ENCODE measurements at places on chromosomes 1 and 21.

- no peak for DNase-seq
Observed at GRCh38 chr1:203931953-203932352, 70.6 kb downstream of the SNRPE start.

- DNase-seq: no peak
Observed at GRCh38 chr1:116127848-116128540, 16.8 kb downstream of the MAB21L3 start.

DNA sequence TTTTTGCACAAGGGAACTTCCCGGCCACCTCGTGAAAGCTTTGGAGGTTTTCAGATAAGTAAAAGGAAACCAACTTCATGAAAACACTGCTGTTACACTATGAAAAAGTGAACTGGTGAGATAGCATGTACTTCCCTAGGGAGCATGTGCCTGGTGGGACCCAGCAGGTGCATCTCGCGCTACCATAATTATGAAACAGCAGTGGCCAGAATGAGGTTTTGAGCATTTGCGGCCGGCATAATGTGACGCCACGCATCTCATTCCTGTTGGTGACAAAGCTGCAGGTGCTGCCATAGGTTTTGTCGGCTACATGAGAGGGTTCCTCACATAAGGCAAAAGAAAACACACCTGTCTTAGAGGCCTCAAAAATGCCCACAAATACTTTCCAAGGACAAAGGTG is 1.7 kb downstream of the KRTAP10-3 start:
- no peak for DNase-seq

- DNase-seq: no peak
Observed at GRCh38 chr1:116179419-116179818, 68.2 kb downstream of the MAB21L3 start.

- no peak for DNase-seq
Observed at GRCh38 chr1:111281411-111281810, 9.2 kb upstream of the CHIA start.

GRCh38 chr1:19208710-19209438 is 1.2 kb downstream of the UBR4 start:
- DNase-seq: no peak

GRCh38 chr1:228407106-228408040 is 738 bp upstream of the TRIM11 start:
- no peak for DNase-seq

GRCh38 chr1:75132242-75132811 is 1.9 kb upstream of the LHX8 start:
- no peak for DNase-seq

DNA sequence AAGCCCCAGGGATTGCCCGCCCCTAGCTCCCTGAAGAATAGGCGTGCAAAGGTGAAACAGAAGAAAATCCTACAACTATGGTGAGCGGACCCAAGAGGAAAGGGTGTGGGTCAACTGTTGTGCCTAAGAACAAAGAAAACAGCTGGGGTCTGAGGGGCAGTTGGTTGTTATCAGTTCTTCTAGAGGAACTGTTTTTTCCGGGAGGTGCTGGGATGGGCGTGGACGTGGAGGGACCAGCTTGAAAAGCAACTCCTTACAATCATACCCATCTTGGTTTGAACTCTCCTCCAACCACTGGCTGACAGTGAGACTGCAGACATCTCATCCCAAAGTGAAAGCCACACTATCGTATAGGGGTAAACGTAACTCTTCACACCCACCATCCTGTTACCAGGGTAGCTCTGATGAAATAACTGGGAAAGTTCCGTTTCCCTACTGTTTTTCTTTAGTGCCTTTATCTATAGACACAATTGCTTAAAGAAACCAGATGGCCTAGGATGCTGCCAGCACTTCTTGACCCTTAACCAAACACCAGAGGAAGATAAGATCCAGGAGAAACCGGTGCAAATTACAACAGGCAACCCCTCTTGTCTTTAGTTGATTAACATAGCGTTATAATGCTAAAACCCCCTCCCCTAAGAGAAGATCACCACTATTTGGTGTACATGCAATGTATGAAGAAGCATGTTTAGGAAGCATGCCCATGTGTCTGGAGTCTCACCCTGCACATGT is 25.6 kb upstream of the FAM89A start:
- DNase-seq: no peak

- no peak for DNase-seq
Observed at GRCh38 chr21:35559128-35559828, 501.0 kb downstream of the SETD4 start.

DNA sequence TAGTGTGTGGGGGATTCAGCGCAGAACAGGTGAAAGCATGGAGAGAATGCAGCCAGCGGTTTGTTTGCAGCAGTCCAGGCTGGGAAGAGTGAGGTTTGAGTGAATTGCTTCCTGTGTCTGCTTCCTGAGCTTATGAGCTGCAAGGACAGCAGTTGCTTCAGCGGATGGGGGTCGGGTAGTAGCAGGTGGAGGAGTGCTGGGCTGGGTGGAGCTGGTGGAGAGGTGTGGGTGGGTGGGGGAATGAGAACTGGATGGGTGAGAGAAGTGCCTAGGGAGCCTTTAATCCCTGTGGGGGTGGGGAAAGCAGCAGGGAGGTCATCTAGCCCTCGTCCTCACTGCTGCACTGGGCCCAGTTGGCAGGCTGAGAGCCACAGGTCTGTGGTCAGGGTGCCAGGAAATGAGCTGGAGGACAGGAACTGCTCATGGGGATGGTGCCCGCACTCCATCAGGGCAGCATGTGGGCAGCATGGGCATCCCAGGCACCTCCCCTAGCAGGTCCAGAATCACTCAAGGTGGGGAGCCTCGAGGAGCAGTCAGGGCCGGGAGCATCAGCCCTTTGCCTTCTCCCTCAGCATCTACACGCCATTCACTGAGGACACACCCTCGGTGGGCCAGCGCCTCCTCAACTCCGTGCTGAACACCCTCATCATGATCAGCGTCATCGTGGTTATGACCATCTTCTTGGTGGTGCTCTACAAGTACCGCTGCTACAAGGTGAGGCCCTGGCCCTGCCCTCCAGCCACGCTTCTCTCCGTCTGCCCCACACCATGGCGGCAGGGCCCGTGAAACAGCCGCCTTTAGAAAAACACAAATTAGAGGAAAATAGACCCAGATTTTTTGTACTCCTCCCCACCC is 14.8 kb downstream of the PSEN2 start:
- no peak for DNase-seq

- DNase-seq: no peak
Observed at GRCh38 chr1:154940651-154941194, 4.2 kb upstream of the PMVK start.

DNA sequence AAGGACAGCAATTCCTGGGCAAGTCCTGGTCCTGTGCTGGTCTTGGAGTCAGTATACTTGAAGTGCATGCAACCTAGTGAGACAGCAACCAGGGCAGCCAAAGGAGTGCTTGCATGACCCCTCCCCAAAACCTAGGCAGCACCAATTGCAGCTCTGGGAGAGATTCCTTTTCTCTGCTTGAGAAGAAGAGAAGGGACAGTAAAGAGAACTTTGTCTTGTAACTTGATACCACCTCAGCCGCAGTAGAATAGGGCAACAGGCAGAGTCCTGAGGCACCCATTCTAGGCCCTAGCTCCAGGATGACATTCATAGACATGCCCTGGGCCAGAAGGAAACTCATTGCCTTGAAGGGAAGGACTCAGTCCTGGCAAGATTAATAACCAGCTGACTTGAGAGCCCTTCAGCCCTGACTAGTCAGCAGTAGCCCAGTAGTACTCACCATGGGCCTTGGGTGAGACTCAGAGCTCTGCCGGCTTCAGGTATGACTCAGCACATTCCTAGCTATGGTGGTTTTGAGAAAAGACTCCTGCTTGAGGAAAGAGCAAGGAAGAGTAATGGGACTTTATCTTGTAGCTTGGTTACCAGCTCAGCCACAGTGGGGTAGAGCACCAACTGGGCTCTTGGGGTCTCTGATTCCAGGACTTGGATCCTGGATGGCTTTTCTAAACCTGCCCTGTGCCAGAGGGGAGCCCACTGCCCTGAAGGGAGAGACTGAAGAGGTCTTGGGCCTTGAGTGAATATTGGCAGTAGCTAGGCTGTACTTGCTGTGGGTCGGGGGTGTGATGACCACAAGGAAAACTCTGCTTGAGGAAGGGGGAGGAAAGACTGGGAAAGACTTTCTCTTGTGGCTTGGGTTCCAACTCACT is 51.7 kb upstream of the ACADM start:
- DNase-seq: peak; percentile 26

DNA sequence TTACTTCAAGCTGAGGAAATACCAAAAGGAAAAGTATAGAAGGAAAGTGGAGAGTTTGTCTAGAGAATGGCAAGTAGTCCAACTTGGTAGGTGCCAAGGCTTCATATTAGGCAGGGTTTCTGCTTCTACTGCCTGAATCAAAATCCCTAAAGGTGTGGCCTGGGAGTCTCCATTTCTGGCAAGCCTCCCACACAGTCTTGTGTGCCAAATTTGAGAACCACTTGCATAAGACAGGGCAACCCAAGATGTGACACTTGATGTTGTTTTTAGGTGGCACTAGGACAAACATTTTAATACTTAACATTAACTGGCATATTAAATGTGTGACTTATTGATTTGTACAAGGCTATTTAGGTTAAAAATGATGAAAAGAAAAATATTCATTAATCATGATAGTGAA is 60.1 kb downstream of the ATG4C start:
- DNase-seq: no peak

DNA sequence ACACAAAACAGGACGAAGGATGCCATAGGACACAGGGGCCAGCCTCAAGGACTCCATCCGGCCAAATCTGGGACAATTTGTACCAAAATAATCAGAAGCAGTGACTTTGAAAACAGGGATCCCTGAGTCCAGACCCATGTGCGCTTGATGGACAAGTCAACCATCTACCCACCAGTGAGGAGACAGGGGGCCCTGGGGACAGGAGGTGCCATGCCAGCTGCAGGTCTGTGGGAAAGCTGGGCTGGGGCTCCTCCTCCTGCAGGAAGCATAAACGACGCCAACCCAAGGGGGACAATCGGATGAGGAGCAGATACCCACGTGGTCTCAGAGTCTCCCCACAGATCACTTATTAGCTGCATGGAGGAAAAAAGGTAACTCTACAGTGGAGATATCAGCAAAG is 50.6 kb downstream of the NPHP4 start:
- no peak for DNase-seq

GRCh38 chr1:229185963-229186362 is 84.9 kb upstream of the RAB4A start:
- no peak for DNase-seq

DNA sequence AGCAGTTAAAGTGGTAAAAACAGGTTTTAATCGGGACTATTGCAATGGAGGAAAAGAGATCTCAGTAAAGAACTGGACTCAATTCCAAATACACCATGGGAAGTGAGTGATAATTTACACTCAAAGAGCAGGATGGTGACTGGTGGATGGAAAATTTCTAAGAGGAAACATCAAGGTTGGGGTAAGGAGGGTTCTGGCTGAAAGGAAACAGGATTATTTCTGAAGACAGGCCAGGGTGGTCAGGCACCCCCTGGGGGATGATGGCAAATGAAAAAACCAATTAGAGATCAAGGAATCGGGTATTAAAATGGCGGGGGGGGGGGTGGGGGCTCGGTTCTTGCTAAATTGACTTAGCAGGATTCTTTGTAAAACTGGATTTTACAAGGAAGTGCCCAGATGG is 12.3 kb upstream of the HSD11B1 start:
- no peak for DNase-seq

DNA sequence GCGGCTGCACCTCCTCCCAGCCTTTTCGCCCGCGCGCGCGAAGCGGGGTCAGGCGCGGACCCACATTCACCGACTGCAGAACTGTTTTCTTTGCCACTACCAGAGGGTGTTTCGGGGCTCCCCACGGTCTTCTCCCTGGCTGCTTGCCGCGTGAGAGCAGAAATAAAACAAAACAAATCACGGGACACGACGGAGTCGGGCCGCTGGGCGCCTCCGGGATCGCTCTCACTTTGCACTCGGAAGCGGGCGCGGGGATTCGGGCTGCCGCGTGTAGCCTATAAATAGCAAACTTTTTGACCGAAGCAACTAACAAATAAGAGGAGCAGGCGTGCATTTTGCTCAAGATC is 412.3 kb upstream of the ESRRG start:
- DNase-seq: peak; percentile 45

- DNase-seq: no peak
Observed at GRCh38 chr1:10056599-10056987, 23.8 kb downstream of the UBE4B start.

DNA sequence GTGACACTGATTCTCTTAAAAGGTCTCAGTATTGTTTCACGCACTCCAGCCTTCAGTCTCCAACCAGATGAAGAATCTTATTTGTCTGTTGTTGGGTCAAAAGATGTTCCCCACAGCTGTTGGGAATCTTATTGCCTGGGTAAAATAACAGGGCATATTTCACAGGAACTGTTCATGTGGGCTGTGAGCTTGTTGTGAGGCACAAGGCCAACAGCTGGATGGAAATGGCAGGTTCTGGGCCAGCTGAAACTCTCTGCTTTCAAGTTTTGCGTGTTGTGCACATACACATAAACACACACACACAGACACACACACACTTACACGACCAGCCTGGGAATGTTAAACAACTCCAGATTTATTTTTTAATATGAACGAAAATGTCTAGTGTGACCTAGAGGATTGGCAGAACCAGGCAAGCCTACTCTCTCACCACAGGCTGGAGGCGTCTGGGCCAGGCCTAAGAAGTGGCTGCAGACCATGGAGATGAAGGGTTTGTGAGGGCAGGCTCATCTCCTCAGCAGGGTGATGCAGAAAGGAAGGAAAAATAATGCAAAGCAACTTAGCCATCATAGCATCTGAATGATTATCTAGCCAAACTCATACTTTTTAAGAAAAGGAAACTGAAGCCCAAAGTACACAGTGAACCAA is 357.0 kb downstream of the TTLL7 start:
- DNase-seq: no peak

DNA sequence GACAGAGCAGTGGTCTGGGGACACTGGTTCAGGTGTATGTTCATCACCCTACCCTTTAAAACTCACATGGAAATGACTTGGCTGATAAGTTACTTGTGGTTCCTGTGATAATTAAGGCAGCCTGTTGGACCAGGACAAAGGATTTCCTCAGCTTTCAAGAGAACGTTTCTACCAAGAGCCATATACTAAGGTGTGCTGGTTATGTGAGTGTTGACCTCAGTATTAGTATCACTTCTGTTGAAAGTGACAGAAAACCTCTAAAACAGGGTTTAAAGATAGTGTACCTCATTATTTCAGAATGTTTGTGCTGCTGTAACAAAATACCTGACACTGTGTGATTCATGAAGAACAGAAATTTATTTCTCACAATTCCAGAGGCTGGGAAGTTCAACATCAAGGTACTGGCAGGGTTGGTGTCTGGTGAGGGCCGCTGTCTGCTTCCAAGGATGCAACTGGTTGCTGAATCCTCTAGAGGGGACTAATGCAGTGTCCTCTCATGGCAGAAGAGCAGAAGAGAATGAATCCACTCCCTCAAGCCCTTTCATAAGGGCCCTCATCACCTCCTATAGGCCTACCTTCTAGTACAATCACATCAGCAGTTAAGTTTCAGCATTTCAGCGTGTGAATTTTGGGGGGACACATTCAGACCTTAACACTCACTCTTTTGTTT is 54.9 kb downstream of the UCK2 start:
- no peak for DNase-seq

DNA sequence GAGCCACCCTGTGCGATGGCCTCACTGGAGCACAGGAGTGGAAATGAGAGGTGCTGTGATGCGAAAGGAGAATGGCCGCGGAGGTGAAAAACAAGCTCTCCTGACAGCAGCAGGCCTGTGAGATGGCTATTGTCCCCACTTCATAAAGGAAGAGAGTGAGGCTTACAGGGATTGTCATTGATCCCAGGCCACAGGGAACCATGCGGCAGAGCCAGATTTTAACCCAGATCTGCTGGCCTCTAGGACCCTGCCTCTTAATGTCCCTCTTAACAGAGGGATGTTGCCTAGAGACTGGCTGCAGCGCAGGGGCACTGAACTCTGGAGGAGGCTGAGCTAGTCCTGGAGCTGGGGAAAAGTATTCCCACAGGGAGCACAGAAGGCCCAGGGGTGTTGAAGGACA is 3.1 kb upstream of the SYTL1 start:
- no peak for DNase-seq

All from HEK293T (cell line).